HepG2 (cell line): ENCODE measurements at places on chromosomes 3 and 15. TPM values are rescaled to one million over a fixed set of nuclear protein-coding genes. Genes with fewer than 3 reads are reported as not detected.
A peak's percentile ranks its signal among the peaks of the same experiment; 100 is the strongest.

Gene ANKRD34C
- not detected in 2 replicates for polyA plus RNA-seq

Gene TRAT1
- polyA plus RNA-seq = not detected in 2 replicates

Gene SLC15A2
- polyA plus RNA-seq = 0.63 and 1.4 TPM in 2 replicates

Gene GP9
- polyA plus RNA-seq = not detected in 2 replicates

Gene IQCB1
- 17.8 and 18.0 TPM in 2 replicates for polyA plus RNA-seq

Gene CYP19A1
- 23.0 and 23.9 TPM in 2 replicates for polyA plus RNA-seq

DNA sequence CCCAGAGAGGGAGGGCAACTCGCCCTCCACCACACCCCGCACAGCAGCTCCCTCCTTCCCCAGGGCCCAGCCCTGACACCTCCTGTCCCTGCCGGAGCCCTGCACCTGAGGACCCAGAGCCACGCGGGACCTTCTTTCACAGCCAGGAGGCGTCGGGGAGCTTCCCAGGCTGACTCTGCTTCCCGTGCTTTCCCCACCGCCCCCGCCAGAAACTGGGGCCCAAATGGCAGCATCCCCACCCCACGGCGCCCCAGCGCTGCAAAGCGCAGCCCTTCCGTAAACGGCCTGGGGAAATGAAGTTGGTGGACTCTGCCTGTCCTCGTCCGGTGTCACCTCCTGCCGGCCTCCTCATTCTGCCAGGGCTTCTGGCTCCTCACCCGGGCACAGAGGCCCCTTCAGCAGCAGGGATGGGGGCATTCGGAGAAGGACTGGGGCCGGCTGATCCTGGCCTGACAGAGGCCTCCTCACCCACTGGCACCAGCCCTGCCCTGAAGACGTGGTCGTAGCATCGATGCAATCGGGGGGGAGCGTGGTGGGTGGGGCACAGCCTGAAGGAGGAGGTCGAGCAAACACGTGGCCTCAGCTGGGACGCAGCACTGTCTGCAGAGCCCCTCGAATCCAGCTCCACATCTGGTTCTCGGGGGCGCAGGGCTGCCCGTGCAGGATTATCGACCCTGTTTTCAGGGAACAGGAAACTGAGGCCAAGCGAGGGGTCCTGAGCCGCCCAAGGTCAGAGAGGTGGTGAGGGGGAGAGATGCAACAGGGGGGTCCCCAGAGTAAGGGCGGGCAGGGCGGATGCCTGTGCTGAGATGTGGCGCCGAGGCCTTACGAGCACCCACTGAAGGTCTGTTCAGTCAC, 235.4 kb downstream of the XXYLT1 start:
- no peak overlapping the region for H3K4me3 ChIP-seq
- no peak for DNase-seq
- no peak overlapping the region for H3K27ac ChIP-seq
- H3K27me3 ChIP-seq = no peaks in the 10 kb centered on the region; the same call in 1 of the 2 replicates
- no peaks in the 10 kb centered on the region for H3K36me3 ChIP-seq

DNA sequence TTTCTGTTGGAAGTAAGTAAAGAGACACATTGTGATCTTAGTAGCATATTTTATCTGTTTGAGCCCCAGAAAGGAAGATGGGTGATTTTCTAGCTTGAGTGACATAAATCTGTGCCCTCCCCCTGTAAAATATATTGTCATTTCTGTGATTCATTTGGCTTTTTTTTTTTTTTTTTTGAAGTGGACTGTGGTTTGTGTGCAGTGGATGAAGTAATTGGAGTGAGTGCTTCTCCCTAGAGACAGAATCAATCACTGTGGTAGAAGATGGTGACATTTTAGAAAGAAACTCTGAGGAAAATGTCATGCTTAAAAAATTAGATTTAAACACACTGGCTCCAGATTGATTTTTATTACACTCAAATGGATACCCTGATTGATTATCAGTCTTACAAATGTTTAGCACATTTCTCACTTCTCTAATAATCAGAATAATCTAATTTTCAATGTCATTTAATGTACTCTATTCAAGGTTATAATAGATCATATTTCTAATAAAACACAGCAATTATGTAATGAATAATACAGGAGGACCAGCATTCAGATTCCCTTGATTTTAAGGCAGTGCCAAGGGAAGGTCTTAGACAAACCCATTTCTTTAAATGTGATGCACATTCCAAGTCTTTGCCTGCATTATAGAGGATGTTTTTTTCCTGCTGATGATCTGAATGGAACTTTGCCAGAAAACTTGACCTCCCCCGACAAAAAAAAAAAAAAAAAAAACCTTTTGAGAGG, 116.6 kb downstream of the TOP2B start:
- no peak overlapping the region for H3K27ac ChIP-seq
- no peaks in the 10 kb centered on the region for H3K4me1 ChIP-seq
- no peak for DNase-seq
- H3K27me3 ChIP-seq = no peaks in the 10 kb centered on the region

DNA sequence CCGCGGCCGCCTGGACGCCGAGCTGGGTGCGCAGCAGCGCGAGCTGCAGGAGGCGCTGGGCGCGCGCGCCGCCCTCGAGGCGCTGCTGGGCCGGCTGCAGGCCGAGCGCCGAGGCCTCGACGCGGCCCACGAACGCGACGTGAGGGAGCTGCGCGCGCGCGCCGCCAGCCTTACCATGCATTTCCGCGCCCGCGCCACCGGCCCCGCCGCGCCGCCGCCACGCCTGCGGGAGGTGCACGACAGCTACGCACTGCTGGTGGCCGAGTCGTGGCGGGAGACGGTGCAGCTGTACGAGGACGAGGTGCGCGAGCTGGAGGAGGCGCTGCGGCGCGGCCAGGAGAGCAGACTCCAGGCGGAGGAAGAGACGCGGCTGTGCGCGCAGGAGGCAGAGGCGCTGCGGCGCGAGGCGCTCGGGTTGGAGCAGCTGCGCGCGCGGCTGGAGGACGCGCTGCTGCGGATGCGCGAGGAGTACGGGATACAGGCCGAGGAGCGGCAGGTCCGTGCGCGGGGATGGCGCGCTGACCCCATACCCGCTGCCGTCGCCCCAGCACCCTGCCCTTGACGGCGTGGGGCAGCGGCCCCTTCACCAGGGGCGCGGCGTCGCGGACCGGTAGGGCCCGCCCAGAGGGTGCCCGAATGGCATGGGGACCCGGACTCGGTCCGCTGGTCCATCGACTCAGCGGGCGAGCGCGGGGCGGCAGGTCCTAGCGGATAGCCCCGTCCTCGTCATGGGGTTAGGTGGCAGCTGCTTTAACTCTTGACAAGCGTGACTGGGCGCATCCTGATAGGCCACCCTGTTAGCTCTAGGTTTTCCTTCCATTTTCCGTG, 848 bp downstream of the SYNM start:
- no peak overlapping the region for H3K27ac ChIP-seq
- H3K4me1 ChIP-seq = peaks cover 28% of the 10 kb centered on the region
- H3K4me3 ChIP-seq = peak overlapping the region; percentile 66
- DNase-seq = no peak
- H3K36me3 ChIP-seq = no peaks in the 10 kb centered on the region

GRCh38 chr3:160856450-160856849, 100.4 kb downstream of the PPM1L start:
- H3K27me3 ChIP-seq = no peaks in the 10 kb centered on the region
- H3K4me3 ChIP-seq = no peak overlapping the region
- no peak overlapping the region for H3K27ac ChIP-seq

DNA sequence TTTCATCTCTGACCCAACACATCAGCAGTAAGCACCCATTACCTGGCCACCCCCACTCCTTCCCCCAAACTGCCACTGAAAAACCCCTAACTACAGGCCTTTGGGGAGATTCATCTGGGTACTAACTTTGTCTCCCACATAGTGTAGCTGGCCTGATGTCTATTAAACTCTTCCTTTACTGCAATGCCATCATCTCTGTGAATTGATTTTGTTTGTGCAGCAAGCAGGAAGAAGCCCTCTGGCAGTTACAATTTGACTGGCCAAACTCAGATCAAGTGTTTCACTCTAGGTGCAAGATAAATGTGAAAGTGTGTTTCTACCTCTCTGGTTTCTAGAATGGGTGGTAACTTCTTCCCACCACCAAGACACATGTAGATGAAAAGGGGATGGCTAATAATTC, 26.7 kb upstream of the OR5K4 start:
- no peaks in the 10 kb centered on the region for H3K36me3 ChIP-seq
- H3K27me3 ChIP-seq = no peaks in the 10 kb centered on the region
- H3K27ac ChIP-seq = no peak overlapping the region
- no peak for DNase-seq

- no peak overlapping the region for H3K4me3 ChIP-seq
- DNase-seq = no peak
- no peaks in the 10 kb centered on the region for H3K27me3 ChIP-seq
- H3K36me3 ChIP-seq = no peaks in the 10 kb centered on the region
- H3K27ac ChIP-seq = no peak overlapping the region
- H3K4me1 ChIP-seq = no peaks in the 10 kb centered on the region
Measured at GRCh38 chr15:95561463-95561862, 769.0 kb upstream of the NR2F2 start.

DNA sequence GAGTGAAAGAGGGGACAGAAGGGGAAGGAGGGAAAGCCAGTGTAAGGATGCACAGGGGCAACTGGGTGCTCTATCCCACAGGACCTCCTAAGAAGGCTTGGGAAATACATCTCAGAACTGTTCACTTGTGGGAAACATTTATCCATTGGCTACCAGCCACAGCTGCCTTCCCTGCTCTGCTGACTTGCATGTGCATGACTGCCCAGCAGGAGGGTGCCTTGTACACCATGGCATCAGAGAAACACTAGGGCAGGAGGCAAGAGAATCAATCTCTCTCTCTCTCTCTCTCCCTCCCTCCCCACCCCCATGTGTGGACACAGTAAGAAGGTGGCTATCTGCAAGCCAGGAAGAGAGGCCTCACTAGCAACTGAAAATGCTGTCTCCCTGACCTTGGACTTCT, 62.9 kb upstream of the ZBTB38 start:
- H3K27me3 ChIP-seq = no peaks in the 10 kb centered on the region
- peaks cover 12% of the 10 kb centered on the region for H3K4me1 ChIP-seq
- H3K36me3 ChIP-seq = no peaks in the 10 kb centered on the region
- no peak overlapping the region for H3K4me3 ChIP-seq
- peak; percentile 24 for DNase-seq

DNA sequence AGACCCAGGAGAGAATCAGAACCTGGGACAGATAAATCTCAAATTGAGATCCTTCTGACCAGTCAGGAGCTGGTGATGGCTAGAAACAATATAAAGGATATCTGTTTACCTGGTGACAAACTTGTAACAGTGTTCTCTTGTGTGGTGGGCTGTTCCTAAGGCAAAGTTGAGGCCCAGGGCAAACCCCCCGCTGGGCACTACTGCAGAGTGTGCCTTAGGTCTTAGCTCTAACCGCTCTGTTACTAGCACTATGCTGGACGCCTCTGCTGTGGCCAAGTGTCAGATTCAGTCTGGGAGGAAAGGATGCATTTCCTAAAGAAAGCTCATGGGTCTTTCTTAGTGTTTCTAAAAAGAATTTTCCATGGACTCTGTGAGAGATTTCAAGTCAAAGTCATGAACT, 146.5 kb upstream of the MEIS2 start:
- no peak overlapping the region for H3K27ac ChIP-seq
- H3K4me1 ChIP-seq = no peaks in the 10 kb centered on the region
- DNase-seq = no peak
- H3K36me3 ChIP-seq = no peaks in the 10 kb centered on the region
- no peak overlapping the region for H3K4me3 ChIP-seq
- H3K27me3 ChIP-seq = no peaks in the 10 kb centered on the region

DNA sequence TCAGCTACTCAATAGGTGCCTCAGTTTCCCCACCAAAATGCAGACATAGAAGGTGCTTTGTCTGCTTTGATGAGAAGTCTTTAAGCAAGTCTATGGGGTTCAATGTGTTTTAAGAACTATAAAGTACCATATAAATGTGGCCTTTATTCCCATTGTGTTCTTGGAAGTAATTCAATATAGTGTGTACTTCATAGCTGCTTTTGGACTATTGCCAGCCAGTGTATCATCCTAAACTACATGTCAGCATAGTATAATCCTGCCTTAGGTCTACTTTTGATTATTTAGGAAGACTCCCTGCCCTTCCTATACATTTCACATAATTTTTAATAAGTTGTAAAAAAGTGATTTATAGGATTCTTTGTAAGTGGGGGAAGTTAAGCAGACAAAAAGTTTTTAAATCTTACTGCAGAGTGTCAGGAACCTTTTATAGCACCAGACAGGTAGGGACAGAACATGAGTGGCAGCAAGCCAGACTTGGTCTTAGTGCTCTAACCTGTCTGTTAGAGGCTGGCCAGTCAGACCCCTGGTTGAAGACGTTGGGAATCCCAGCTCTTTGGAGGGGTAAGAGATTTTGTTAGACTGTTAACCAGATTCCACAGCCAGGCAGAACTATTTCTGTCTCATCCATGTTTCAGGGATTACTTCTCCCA, 48.4 kb downstream of the MLH1 start:
- no peaks in the 10 kb centered on the region for H3K27me3 ChIP-seq
- no peak for DNase-seq
- no peak overlapping the region for H3K4me3 ChIP-seq
- H3K36me3 ChIP-seq = peaks cover 9% of the 10 kb centered on the region

DNA sequence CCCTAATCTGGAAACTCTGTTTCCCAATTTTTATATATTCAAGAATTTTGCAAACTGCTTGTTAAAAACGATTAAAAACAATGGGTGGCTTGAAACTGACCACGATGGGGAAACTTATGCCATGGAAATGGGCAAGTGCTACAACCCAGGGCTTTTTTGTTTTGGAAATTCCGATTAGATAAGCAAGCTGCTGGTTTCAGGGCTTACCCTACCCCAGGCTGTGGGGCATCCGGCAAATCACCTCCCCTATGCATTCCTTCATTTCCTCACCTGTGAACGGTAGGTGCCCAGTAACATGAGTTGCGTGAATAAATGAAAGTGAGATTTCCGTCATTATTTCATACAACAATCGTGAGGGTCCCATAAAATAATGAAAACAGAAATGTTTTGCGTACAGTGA, 34.3 kb downstream of the ST6GAL1 start:
- H3K36me3 ChIP-seq = no peaks in the 10 kb centered on the region
- H3K27ac ChIP-seq = no peak overlapping the region
- no peak for DNase-seq

DNA sequence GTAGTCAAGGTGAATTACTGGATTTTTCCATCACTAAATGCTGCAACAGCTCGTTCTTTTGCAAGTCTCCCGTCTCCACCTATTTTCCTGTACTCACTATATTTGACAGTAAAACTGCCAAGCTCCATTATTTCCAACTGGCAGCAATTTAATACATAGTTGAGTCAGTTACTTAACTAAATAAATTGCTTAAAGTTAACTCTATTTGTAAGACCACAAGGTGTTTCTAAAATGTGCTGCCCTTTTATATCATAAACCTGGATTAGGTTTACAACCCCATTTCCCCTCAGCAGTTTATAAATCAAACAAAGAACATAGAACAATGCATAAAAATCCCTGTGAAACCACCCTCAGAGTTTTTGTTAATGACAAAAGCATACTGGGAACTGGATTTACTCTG, 211.4 kb upstream of the DPH6 start:
- no peaks in the 10 kb centered on the region for H3K36me3 ChIP-seq
- no peak overlapping the region for H3K27ac ChIP-seq
- H3K4me1 ChIP-seq = no peaks in the 10 kb centered on the region
- no peak overlapping the region for H3K4me3 ChIP-seq

- no peaks in the 10 kb centered on the region for H3K27me3 ChIP-seq
- no peak overlapping the region for H3K27ac ChIP-seq
- DNase-seq = no peak
- H3K4me3 ChIP-seq = no peak overlapping the region
- H3K4me1 ChIP-seq = no peaks in the 10 kb centered on the region
Measured at GRCh38 chr15:38130205-38130567, 122.5 kb upstream of the SPRED1 start.
